ENCODE measurements at places on chromosomes 4 and X. TPM values are rescaled to one million over a fixed set of nuclear protein-coding genes. Genes with fewer than 3 reads are reported as not detected.

DNA sequence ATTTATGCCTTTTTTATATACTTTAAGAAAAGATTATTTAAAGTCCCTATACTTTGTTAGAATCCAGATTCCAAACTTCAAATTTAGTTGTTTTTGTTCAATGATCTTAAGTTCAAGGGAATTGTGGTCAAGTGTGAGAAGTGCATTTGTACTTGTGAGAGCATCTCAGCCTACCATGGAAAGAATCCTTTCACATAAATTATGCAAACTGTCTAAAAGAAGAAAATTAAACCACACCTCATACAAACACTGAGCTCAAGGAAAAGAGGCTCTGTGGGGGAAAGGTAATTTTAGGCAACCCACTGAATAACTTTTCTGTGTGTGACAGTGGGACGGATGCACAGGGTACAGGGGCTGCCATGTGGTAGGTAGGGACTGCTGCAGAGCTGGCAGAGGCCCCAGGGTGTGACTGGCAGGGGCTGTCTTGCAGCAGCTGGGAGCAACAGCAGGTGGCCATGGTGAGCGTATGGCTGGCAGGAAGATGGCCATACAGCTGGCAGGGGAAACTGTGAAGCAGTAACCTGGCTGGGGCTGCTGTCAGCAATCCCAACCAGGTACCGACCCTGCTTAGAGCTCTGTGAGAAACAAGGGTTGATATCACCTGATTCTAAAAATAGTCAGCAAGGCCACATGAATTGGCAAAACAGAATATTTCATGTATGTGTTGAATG, 130.6 kb downstream of the UGT8 start:
- DNase-seq, result no peak

DNA sequence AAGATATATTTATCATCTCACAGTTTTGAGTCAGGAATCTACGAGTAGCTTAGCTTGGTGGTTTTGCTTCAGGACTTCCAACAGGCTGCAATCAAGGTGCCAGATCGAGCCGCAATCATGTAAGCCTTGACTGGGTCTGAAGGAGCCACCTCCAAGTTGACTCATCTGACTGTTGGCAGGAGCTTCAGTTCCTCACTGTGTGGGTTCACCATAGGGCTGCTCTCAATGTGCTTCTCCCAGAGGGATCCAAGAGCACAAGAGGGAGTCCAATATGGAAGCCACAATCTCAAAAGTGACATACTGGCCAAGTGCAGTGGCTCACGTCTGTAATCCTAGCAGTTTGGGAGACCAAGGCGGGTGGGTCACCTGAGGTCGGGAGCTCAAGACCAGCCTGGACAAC, 26.5 kb downstream of the DCHS2 start:
- DNase-seq, result peak; percentile 52

- DNase-seq, result peak; percentile 36
These were observed 11.6 kb downstream of the PDZD4 start for GRCh38 chrX:153818571-153819383.

DNA sequence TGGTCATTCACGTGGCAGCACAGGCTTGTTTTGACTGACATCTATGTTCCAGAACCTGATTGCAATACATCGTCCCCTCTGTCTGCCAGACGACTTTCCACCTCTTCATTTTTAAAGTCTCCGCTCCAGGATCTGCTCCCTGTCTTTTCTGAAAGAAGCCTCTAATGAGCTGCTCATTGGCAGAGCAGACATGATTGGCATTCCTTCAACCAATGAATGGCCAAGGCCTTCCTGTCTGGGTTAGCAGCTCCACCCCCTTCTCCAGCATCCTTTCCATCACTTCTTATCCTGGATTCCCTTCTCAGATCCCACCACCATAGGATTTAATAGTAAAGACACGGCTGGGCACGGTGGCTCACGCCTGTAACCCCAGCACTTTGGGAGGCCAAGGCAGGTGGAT, 202.7 kb upstream of the KLF3 start:
- DNase-seq, result no peak

GRCh38 chr4:107388736-107389274, 331.2 kb downstream of the PAPSS1 start:
- DNase-seq, result no peak

GRCh38 chr4:76203541-76203940, 10.1 kb downstream of the SCARB2 start:
- no peak for DNase-seq

DNA sequence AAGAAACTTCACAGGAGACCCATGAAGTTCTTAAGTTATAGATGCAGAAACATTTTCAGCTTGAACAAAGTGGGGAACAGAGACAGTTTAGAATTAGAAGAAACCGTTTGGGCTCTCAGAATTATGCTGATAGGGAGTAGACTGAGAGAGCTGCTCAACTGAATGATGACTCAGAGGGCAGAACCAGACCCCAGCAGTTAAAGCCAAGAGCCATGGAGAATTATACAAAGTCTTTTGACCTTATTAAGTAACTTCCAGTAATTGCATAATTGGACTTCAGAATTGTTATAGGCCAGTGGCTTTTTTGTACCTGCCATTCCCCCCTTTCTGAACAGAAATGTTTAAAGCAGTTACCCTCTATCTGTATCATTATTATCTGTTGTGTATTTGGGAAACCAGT, 642.1 kb downstream of the CCSER1 start:
- DNase-seq, result no peak

GRCh38 chr4:150540959-150541360, 41.0 kb upstream of the MAB21L2 start:
- DNase-seq, result no peak

DNA sequence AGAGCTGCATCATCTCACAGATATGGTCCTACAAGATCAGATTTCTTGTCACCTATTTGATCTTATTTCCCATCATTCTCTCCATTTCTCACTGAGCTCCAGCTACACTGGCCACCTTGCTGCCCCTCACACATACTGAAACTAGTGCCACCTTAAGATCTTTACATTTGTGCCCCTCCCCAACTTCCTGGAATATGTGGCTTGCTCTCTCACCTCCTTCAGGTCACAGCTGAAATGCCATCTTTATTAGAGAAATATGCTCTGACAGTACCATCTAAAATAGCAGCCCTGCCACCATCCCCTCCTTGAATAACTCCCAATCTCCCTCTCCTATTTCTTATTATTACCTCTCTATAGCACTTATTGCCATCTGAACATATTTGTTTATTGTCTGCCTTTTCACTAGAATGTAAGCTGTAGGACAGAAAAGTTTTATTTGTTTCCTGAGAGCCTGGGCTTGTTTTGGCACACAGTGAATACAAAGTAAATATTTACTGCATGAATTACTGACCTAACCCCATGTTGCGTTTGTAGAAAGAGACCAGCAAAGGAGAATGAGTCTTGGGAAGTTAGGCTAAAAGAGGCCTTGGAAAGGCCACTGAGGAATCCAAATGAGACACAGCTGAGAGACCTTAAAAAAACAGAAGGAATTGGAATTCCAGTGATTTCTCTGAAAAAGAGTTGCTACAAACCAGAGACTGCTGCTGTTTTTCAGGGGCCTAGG, 22.7 kb downstream of the DYNLT3 start:
- no peak for DNase-seq

DNA sequence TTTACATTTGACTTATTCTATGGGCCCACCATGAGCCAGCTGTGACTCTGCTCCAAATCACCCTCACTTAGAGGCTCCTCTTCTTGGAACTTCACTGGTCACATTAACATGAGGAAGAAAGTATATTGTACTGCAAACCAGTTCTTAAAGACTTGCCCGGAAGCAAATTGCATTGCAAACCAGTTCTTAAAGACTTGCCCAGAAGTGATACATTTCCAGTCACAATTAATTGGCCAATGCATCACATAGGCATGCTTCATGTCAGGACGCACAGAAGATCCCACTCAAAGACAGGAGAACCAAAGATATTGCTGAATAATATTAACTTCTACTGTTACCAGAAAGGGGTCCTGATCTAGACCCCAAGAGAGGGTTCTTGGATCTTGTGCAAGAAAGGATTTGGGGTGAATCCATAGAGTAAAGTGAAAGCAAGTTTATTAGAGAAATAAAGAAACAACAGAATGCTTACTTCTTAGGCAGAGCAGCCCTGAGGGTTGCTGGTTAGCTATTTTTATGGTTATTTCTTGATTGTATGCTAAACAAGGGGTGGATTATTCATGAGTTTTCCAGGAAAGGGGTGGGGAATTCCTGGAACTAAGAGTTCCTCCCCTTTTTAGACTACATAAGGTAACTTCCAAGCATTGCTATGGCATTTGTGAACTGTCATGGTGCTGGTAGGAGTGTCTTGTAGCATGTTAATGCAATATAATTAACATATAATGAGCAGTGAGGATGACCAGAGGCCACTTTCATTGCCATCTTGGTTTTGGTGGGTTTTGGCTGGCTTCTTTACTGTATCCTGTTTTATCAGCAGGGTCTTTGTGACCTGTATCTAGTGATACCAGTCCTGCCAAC, 54.6 kb upstream of the HCCS start:
- DNase-seq, result no peak

- DNase-seq, result peak; percentile 60
These were observed 205.7 kb downstream of the FAT4 start for GRCh38 chr4:125520258-125520990.

- no peak for DNase-seq
These were observed 143.0 kb upstream of the GNPDA2 start for GRCh38 chr4:44869222-44869882.

DNA sequence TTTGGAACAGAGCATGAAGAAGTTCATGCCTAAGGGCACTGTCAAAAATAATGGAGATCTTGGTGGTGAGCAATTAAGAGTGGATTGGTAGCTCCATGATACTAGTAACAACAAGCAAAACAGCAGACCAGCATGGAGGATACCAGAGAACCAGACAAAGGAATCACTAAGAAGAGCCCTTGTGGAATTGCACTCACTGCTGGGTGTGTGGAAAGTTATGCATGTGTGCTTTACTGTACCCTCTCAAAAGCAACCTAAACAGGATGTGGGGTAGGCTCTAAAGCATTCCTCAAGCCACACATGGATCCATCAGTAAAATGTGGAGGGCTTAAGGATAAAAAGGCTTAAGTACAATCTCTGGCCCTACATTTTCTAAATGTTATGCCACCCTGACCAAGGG, 69.5 kb downstream of the AR start:
- DNase-seq, result no peak

DNA sequence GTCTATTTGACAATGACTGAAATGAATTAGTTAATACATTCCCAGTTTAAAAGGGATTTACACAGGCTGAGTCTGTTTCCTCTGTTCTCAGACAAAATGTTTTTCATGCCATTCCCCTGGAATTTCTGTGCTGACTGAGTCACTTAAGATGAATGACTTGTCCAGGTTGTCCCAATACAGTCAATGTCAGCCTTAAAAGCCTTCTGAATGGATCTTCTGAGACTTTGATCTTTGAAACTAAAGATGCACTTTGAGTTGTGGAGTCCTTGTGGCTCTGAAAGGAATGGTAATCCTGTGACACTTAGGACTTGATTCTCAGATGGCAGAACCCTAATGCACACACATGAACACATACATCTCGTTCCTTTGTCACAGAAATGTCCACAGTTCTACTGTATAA, 622.2 kb upstream of the GRID2 start:
- DNase-seq, result no peak

GRCh38 chr4:147160908-147161513, 215.3 kb upstream of the TTC29 start:
- peak; percentile 28 for DNase-seq

- no peak for DNase-seq
These were observed 46.5 kb downstream of the HADH start for GRCh38 chr4:108036213-108036612.

DNA sequence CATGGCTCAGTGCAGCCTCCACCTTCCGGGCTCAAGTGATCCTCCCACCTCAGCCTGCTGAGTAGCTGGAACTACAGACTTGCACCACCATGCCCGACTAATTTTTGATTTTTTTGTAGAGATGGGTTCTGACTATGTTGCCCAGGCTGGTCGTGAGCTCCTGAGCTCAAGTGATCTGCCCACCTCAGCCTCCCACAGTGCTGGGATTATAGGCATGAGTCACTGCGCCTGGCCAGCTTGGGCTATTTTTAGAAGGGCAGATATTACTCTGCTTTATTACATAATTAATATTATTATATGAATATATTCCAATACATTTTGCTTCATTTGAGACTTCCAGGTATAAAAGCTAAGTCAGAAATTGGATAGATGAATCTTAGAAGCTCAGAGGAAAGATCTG, 143.7 kb upstream of the ANK2 start:
- DNase-seq, result peak; percentile 4

DNA sequence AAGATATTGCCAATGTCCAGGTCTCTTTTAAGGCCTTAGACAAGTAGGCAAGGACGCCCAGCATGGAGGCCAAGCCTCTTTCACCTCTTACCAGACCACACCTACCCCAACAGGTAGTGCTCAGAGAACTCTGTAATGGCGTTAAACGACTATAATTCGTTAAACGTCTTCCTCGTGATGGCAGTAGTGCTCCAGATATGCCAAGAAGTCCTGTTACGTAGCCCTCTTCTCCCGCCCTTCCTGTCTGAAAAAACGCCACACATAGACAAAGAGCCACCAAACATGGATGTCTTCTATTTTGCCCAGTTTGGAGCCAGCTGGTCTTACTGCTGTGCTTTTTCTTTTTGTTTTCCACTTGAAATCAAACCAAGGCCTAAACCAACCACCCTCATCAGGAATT, 190.7 kb downstream of the OR13H1 start:
- DNase-seq, result no peak

GRCh38 chrX:10971176-10971575, 140.0 kb upstream of the HCCS start:
- DNase-seq, result no peak

DNA sequence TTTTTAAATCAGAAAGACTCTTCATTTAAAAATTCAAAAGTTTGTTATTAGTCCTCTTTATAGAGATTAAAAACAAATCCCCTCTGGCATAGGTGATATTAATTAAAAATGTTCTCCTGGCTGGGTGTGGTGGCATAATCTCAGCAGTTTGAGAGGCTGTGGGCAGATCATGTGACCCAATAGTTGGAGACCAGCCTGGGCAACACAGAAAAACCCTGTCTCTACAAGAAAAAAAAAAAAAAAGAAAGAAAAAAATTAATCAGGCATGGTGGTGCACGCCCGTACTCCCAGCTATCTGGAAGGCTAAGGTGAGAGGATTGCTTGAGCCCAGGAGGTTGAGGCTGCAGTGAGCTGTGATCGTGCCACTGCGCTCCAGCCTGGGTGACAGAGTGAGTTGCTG, 38.9 kb downstream of the RASGEF1B start:
- DNase-seq, result no peak

GRCh38 chr4:98113012-98113411, 30.3 kb downstream of the STPG2 start:
- peak; percentile 8 for DNase-seq

TMEM31 gene
- total RNA-seq, result not detected

SLC10A4 gene
- total RNA-seq, result not detected

IL13RA1 gene
- total RNA-seq, result 38.9 TPM

FAM53A gene
- total RNA-seq, result 4.1 TPM

LRAT gene
- not detected for total RNA-seq

TMPRSS11D gene
- not detected for total RNA-seq

PLRG1 gene
- total RNA-seq, result 71.6 TPM

LPAR4 gene
- 0.07 TPM for total RNA-seq

HERC6 gene
- 6.2 TPM for total RNA-seq

HELT gene
- total RNA-seq, result not detected

GAGE1 gene
- 2.7 TPM for total RNA-seq

PAGE2B gene
- total RNA-seq, result not detected

NLRP2B gene
- total RNA-seq, result not detected

MTMR8 gene
- not detected for total RNA-seq
